ENCODE measurements at places on chromosomes 4 and X. TPM values are rescaled to one million over a fixed set of nuclear protein-coding genes. Genes with fewer than 3 reads are reported as not detected.

CT83 gene
- total RNA-seq = not detected

PNPLA4 gene
- 3.0 TPM for total RNA-seq

DUSP21 gene
- not detected for total RNA-seq

SCML2 gene
- 2.1 TPM for total RNA-seq

KCNE5 gene
- total RNA-seq = not detected

C1QTNF7 gene
- not detected for total RNA-seq

CDKL2 gene
- not detected for total RNA-seq

CSTF2 gene
- 12.3 TPM for total RNA-seq

GAGE2A gene
- not detected for total RNA-seq

AMBN gene
- not detected for total RNA-seq

GAGE12E gene
- total RNA-seq = not detected

TMSB15A gene
- total RNA-seq = 1.4 TPM

MAB21L2 gene
- not detected for total RNA-seq

MOB1B gene
- 11.6 TPM for total RNA-seq

DUSP9 gene
- total RNA-seq = not detected

All from GM23248 (cell line).